SHP77 treated with DMSO at 0.1 percent for 48 hours (cell line): ENCODE measurements at places on chromosomes 3 and 15.

DNA sequence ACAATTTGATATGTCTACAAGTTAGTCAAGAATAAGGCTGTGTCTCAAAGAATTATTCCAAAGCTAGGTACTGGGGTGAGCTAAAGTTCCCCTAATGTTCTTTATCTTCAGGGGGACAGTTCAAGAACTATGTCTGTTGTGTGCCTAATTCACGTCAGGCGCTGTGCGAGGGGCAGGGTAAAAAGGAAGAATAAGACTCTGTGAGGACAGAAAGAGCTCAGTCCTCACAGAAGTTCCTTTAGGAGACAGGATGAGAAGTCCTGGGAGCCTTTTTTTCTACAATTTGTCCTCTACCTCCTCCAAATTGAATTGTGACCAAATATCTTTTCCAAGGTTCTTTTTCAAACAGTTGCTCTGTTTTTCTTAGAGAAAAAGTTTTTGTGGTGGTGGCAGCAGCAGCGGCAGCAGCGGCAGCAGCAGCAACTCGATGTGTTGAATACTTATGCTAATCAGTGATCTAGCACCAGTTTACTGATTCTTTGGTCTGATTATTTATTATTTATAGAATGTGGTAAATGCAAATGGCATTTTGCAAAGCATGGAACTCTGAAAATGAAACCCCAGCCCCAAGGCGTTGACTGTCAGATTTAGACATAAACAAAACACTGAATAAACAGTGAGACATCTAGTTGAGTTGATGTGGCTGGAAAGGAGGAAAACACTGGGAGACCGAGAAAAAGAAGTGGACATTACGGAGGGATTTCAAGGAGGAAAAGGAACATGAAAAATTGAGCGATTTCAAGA lies 88.6 kb downstream of the GTPBP8 start:
- no peak for DNase-seq

- no peak for DNase-seq
Measured at GRCh38 chr3:132326251-132326650, 9.0 kb downstream of the ACP3 start.

DNA sequence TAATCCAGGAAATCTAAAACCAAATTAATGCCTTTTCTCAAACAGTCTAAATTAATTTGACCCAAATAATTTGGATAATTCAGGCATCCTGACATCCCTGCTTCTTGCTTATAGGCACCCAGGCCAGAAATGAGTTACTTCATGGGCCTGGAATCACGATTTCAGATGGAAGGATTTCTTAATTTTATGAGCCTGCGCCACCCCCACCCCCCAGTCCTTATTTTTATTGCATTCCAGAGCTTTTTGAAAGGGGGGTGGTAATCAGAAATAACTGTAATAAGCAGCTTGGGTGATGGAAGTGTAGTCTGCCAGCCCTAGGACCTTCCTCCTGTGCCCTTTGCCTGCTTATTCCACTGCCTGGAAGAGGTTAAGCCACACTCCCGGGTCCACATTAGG lies 1.3 kb downstream of the AP2M1 start:
- DNase-seq: no peak

GRCh38 chr15:55619783-55620182 lies 31.6 kb upstream of the PYGO1 start:
- no peak for DNase-seq

DNA sequence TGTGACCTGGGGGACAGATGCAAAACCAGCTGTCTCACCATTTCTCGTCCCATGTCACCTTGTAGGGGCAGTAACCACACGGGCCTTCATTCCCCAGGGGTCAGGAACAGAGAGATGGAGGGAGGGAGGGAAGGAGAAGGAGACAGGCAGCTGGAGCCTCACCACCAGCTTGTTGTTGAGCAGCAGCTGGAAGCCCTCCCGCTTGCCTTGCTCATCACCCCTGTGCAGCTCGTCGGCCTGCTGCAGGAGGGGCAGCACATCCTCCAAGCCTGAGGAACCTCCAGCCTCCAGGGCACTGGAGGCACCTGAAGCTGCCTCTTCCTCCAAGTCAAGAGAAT lies 10.3 kb downstream of the RMDN3 start:
- no peak for DNase-seq

DNA sequence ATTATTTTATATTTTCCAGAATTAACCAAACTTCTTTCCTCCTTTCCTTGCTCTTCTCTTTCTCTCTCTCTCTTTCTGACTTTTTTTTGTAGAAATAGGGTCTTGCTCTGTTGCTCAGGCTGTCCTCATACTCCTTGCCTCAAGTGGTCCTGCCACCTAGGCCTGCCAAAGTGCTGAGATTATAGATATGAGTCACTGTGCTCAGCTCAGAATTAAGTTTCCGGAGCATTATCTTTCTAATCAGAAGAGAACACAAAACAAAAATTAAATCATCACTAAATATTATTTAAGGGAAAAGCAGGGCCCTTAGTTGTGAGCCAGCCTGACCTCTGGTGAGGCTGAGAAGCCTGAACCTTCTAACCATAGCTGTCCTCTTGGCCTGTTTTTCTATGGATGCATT lies 168.2 kb downstream of the SOX2 start:
- no peak for DNase-seq

DNA sequence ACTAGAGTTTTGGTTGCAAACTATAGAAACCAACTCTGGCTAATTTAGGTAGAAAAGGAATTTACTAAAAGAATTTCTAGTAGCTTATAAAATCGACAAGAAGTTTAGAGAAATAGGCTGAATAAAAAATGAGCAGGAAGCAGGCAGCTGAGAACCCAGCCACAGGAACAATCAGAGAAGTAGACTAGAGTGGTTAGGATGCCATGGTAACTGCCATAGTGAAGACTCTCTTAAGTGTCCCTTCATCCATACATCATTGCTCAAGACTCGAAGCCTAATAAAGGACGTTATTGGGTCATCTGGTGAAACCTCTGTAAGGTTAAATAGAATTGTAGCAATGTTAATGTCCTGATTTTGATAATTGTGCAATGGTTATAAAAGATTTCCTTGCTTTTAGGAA lies 13.8 kb downstream of the AVEN start:
- DNase-seq: no peak

- DNase-seq: no peak
Measured at GRCh38 chr3:158859362-158859761, 57.5 kb downstream of the MFSD1 start.

DNA sequence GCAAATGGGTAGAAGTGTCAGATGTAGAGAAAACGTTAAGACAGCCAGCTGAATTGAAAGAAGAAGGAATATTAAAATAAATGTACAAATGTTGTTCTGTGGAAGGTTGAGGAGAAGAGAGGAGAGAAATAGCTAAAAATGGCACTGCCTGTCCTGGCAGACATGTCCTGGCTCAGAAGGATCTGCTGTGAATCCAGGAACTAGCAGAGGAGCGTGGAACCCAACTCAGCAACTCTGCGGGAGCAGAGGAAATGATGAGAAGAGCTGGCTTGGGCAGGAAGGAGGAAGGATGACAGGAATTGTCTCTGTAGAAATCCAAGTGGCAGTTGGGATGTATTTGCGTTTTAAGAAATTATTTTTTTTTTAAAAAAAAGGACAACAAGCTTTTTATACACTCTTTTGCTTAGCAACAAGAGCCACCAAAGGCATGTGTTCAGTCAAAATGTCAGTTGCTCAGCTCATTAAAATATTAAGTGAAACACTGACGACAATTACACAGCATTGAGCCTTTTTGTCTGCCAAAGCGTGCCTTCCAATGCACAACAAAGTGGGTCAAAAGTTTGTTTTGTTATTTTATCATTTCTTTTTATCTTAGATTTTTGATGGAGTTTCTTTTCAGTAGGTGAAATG lies 16.1 kb downstream of the NANOGP8 start:
- no peak for DNase-seq

- DNase-seq: no peak
Measured at GRCh38 chr3:36893137-36893557, 51.7 kb downstream of the TRANK1 start.

DNA sequence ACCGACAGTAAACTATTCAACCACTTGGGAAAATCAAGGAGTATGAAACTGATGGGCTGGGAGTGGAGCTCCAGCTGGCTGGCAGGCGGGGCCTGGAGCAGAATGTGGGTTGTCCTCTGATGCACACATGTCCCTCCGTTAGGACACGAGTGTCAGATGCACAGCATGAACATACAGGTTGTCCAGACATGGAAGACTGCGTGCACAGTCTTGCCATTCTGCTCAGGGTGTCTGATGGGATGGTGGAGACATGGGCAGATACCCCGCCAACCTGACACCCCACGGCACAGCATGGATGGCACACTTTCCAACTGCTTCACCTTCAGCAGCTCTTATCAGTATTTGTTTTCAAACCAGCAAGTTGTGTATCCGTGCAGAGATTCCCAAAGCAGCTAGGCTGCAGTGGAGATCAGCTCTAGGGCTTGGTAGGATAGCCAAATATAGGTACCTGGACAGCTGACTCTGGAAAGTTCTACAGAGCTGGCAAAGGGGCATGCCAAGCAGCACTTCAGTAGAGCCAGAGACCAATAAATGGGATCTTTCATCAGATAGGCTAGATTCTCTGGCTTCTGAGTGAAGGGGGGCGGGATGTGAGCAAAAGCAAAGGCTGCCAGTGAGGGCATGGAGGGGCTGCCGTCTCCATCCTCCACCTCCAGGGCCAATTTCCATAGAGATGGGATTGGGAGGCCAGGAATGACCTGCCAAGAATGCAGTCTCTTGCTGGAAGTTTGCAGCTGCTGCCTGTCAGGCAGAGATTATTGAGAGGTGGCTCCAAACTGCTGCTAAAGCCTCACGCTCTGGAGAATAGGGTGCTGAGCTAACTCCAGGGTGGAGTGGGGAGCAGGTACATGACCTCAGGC lies 47.2 kb upstream of the KY start:
- DNase-seq: no peak

DNA sequence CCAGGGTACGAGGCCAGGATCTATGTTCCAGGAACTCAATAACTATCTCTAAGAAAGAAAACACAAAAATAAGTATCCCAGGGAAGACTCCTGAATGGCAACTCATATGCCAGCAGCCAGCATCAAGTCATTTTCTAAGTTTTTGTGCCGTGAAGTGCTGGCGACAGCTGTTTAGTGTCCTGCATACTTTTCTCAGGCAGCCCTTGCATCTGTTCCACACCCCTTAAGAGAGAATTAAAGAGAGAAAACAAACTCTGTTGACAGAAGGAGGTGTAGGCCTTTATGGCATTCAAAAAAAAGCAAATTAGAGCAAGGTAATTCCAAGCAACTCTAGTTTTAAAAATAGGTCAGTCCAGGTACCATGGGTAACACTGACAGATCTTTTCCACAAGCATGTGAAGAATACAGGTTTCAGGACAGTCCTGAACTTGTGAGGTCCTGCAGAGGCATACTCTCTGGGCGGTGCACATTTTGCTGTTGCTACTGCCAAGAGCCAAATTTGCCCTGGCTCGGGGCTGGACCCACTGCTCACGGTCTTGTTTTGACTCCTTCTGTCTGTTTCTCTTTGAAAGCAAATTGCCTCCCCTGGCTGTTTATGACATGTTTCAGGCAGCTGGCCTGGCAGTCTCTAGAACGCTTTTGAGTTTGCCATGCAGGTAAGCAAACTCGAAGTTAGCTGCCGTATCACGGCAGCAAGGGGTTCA lies 252.1 kb upstream of the ADAMTS9 start:
- DNase-seq: no peak

DNA sequence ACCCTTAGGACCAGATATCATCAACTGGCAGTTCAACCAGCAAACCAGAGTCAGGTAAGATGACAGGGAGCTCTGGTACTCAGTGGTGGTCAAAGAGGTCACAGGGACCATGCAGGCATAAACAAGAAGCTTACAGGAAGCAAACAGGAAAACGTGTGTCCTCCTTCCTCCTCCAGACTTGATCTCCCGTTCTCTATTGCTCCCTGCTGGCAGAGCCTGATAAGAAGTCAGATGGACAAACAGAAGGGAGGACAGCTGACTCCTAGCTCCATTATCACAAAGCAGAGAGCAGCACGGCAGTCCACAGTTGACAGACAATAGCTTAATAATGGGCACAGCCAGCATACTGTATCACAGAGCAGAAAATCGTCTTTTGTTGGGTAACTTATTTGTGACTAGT lies 156.5 kb upstream of the SLC2A2 start:
- no peak for DNase-seq

GRCh38 chr3:33758864-33759263 lies 39.6 kb upstream of the PDCD6IP start:
- DNase-seq: no peak

GRCh38 chr3:87173071-87173470 lies 54.0 kb upstream of the CHMP2B start:
- no peak for DNase-seq

- DNase-seq: peak; percentile 93
Measured at GRCh38 chr3:144369129-144369879, 397.7 kb downstream of the DIPK2A start.

GRCh38 chr3:190855151-190855550 lies 7.3 kb downstream of the GMNC start:
- DNase-seq: no peak
